ENCODE measurements at places on chromosomes 12 and 14. TPM values are rescaled to one million over a fixed set of nuclear protein-coding genes. Genes with fewer than 3 reads are reported as not detected.

DNA sequence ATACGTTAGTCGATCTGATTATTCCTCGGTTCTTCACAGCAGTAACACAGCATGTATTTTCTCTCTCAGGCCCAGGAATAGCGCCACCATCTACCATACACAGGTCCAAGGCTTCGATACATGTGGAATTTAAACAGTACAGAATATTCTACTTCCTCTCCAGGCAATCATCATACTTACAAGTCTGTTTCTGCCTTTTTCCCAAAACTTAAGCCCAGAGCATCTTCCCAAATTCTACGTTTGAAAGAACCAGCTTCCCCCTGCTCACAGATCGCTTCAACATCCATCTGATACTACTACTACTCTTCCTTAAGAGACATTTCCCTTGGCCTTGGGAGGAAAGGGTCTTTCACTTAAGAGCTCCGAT lies 626 bp downstream of the TXNDC16 start:
- H3K4me3 ChIP-seq = peak overlapping the region; percentile 69
- peak overlapping the region; percentile 93 for H3K27ac ChIP-seq
- no peaks in the 10 kb centered on the region for H3K27me3 ChIP-seq
- H3K4me1 ChIP-seq = peaks cover 10% of the 10 kb centered on the region
- no peaks in the 10 kb centered on the region for H3K36me3 ChIP-seq
- DNase-seq = peak; percentile 15

DNA sequence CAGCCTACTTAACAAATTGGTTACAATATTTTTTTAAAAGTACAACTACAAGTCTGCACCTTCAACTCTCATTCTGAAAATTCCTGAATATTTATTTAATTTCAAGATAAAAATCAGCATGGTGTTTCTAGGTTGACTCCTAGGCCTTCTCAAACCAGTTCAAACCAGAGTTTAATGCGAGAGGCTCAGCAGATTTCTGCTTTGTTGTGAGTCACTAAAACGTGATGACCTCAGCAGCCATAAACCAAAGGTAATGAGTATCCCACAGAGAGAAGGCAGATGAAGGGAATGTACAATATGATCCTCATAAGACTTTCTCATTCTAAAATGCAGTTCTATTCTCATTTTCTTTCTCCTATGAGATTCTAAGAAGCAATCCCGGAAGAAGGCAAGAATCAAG lies 1.5 kb downstream of the PRDM4 start:
- peaks cover 15% of the 10 kb centered on the region for H3K4me1 ChIP-seq
- H3K4me3 ChIP-seq = no peak overlapping the region
- H3K27me3 ChIP-seq = no peaks in the 10 kb centered on the region
- H3K36me3 ChIP-seq = no peaks in the 10 kb centered on the region

GRCh38 chr12:47134005-47134404 lies 54.2 kb upstream of the AMIGO2 start:
- DNase-seq = no peak
- no peaks in the 10 kb centered on the region for H3K27me3 ChIP-seq
- no peaks in the 10 kb centered on the region for H3K4me1 ChIP-seq

Gene CMA1
- not detected for total RNA-seq

Gene CRY1
- total RNA-seq = 5.5 TPM

DNA sequence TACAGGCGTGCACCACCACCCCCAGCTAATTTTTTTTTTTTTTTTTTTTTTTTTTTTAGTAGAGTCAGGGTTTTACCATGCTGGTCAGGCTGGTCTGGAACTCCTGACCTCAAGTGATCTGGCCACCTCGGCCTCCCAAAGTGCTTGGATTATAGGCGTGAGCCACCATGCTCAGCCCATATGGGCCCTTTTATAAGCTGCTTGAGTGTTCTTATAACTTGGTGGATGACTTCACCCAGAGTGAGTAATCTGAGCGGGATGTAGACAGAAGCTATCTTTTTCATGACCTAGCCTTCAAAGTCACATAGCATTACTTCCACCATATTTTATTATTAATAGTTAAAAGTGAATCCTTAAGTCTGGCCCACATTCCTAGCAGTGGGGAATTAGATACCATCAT lies 16.4 kb downstream of the BBOF1 start:
- DNase-seq = no peak
- no peak overlapping the region for H3K27ac ChIP-seq
- H3K4me1 ChIP-seq = no peaks in the 10 kb centered on the region
- H3K27me3 ChIP-seq = no peaks in the 10 kb centered on the region

DNA sequence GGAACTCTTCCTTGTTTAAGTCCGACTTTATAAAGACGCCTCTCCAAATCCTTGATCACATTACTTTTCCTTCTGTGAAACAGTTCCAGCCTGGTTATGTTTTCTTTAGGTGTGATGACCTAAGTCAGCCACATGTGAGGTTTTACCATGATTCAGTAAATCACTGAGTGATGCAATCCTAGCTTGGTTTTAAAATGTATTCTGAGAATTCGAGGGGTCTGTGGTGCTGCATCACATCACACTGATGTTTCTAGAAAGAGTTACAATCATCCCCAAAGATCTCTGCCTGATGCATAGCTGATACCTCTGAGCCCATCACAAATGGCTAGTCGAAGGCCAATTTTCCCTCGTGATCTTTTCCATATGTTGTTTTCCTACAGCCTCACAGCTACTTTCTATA lies 152.7 kb downstream of the ANO2 start:
- no peak overlapping the region for H3K4me3 ChIP-seq
- no peaks in the 10 kb centered on the region for H3K27me3 ChIP-seq
- DNase-seq = no peak
- H3K36me3 ChIP-seq = no peaks in the 10 kb centered on the region
- no peaks in the 10 kb centered on the region for H3K4me1 ChIP-seq
- H3K27ac ChIP-seq = no peak overlapping the region

DNA sequence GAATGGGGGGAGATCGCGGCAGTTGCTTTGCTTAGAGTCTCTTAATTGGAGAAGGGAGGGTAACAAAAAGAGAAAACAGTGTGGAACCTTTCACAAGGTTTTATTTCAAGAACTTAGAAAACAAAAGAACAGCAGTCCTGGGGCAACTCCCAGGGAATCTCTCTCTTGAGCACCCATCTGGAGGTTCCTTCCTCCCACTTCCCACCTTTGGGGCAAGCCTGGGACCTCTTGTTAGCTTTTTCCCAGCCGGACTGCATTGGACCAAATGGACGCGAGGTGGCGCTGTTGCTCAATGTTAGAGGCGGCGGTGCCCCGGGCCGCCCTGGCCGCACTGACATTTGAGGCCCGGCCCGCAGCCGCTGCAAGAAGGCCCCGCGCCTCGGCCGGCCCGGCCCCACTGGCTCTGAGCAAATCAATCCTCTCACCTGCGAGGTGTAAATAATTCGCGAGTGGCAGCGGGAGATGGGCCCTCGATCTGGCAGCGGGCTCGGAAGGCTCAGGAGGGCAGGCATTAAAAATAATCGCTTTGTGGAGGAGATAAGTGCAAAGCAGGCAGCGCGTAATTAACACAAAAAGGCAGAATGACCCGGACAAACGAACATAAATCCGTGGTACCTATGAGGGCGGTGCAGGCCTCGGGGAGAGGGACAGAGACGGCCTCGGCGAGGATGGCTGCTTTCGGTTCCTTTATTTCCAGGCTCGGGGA lies 2.8 kb upstream of the HOXC8 start:
- H3K27ac ChIP-seq = no peak overlapping the region
- no peaks in the 10 kb centered on the region for H3K27me3 ChIP-seq
- H3K36me3 ChIP-seq = no peaks in the 10 kb centered on the region
- DNase-seq = peak; percentile 72

Gene DIO2
- total RNA-seq = 1.3 TPM

- no peak for DNase-seq
- no peak overlapping the region for H3K4me3 ChIP-seq
- H3K27me3 ChIP-seq = no peaks in the 10 kb centered on the region
- H3K36me3 ChIP-seq = no peaks in the 10 kb centered on the region
- H3K27ac ChIP-seq = no peak overlapping the region
Measured at GRCh38 chr12:96457191-96457930, 32.0 kb upstream of the CFAP54 start.

DNA sequence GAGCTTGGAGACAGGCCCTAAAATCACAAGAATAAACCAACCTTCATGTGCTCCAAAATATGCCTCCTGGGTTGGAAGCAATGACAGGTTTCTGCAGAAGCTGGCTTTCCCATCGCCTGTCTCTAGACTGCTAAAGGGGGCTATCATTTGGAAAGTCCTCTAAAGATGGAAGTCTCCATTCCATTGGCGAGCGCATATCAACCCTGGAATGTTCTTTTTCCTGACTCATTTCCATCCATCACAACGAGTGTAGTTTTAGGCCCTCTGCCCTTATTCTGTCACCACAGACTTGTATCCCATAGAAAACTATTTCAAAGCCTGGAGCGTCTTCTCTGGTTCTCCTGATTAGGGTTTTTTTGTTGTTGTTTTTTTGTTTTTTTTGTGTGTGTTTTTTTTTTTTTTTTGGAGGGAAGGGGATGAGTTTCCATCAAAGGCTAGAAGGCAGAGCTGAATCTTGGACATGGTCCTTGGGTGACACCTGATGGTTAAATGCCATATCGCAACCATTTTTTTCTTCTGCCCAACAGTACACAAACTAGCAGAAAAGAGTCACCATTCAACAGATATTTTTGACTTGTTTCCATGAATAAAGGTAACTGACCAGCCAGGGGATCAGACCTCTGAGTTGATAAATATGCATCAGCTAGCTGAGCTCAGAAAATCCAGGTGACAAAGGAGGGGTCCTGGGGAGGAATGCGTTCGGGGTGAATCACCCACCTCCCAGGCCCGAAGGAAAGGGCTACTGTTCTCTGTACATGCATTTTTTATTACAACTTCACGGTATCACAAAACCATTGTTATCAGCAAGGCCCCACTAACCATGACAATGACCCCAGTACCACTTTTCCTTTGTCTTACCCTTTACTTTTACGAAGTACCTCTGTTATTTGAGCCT lies 40.5 kb downstream of the KCNA5 start:
- no peaks in the 10 kb centered on the region for H3K36me3 ChIP-seq
- DNase-seq = no peak
- H3K27ac ChIP-seq = no peak overlapping the region

Gene RFX4
- 0.12 TPM for total RNA-seq

DNA sequence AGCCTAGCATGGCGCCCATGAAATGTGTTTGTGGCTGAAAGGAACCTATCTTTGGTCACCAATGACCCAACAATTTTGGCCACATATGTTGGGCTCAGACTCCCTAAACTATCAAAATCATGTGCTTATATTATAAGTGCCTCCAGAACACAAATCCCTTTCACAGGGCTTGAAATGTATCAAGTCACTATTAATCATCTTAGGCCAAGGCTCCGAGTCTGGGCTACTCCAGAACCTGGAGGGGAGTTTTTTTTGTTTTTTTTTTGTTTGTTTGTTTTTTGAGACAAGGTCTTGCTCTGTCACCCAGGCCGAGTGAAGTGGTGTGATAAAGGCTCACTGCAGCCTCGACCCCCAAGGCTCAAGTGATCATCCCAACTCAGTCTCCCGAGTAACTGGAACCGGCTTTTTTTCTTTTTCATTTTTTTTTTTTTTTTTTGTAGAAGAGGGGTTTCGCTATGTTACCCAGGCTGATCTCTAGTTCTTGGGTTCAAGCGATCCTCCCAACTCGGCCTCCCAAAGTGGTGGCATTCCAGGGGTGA lies 989 bp upstream of the DRAM1 start:
- no peaks in the 10 kb centered on the region for H3K36me3 ChIP-seq

Measured in pancreas (tissue), 10 donors.